ENCODE measurements at places on chromosomes 11 and 22. TPM values are rescaled to one million over a fixed set of nuclear protein-coding genes. Genes with fewer than 3 reads are reported as not detected.

GRCh38 chr11:23010790-23011335 lies 150.6 kb upstream of the CCDC179 start:
- ATAC-seq, result no peak

Gene CALCA
- not detected for total RNA-seq

Gene OR52E8
- not detected for total RNA-seq

- ATAC-seq, result peak; percentile 38
Measured at GRCh38 chr22:29689880-29690213, 30.0 kb upstream of the CABP7 start.
